Astrocyte of the cerebellum (primary cell): ENCODE measurements at places on chromosomes 7 and 10.

- no peak for DNase-seq
These were observed 147.0 kb downstream of the TCF7L2 start for GRCh38 chr10:113097036-113097435.

DNA sequence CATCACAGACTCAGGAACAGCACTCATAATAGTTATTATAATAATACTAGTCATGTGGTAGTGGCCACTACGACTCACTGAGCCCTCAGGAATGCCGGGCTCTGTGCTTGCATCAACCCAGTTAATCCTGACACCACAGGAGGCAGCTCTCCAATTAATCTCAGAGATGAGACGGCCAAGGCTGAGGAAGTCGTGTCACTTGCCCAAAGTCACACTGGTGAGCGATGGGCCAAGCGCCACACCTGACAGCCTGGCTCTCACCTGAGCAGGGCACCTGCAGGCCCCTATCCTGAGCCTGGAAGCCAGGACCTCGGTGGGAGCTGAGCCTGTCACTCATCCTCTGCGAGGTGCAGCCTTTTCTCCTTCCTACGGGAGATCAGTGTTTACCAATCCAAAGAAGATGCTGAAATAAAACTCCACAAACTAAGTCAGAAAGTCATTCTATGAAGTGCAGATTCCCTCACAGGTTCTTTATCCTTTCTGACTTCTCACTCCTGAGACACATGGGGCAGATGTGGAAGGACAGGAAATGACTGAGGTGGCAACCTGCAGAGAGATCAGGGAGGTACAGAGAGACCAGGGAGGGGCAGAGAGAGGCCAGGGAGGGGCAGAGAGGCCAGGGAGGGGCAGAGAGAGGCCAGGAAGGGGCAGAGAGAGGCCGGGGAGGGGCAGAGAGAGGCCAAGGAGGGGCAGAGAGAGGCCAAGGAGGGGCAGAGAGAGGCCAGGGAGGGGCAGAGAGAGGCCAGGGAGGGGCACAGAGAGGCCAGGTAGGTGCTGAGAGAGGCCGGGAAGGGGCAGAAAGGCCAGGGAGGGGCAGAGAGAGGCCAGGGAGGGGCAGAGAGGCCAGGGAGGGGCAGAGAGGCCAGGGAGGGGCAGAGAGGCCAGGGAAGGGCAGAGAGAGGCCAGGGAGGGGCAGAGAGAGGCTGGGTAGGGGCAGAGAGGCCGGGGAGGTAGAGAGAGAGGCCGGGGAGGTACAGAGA is 38.5 kb downstream of the VIPR2 start:
- DNase-seq: no peak

DNA sequence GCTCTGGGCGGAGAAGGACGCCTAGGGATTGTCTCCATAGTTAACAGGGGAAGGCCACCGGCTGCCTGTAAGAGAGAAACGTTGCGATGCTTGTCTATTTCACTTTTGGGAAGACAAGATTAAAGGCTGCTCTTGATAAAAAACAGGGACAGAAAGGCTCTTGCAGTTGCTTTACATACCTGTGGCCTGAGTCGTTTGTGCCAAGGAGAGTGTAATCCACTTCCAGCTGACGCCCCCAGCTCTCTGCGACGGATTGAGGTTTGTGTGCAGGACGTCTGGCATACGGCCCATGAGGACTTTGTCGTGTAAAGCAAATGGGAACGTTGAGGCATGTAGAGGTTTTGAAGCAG is 1.1 kb downstream of the MAP3K8 start:
- no peak for DNase-seq

GRCh38 chr7:50450590-50451032 is 461 bp upstream of the FIGNL1 start:
- DNase-seq: no peak

DNA sequence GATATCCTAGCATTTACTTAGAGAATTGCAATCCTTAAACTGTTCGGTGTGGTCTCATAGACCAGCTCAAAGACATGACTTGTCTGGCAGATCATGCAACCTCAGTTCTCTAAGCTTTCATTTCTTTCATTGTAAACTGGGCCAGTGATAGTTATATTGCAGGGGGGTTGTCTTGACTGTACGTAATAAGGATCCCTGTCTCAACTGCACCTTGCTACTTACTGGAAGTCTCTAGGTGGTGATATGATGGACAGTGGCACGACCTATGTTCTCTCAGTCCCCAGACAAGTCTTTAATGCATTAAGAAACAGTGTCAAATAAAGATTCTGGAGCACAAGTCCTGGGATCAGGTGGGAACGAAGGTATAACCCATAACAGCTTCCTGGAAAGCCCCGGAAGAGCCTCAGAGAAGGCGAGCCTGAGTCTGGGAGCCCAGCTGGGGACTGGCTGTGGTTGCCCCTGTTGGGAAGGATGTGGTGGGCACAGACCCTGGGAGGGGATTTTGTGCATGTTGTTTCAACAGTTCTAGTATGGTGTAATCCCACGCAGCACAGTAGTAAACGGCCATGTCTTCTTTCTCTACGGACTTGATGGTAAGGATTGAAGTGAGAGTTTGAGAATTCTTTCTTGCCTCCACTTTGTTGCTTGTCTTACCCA is 26.0 kb upstream of the TARP start:
- DNase-seq: no peak

- DNase-seq: no peak
These were observed 48.0 kb downstream of the NT5C2 start for GRCh38 chr10:103145046-103145445.

- DNase-seq: no peak
These were observed 169.6 kb downstream of the ELFN1 start for GRCh38 chr7:1839701-1840100.

DNA sequence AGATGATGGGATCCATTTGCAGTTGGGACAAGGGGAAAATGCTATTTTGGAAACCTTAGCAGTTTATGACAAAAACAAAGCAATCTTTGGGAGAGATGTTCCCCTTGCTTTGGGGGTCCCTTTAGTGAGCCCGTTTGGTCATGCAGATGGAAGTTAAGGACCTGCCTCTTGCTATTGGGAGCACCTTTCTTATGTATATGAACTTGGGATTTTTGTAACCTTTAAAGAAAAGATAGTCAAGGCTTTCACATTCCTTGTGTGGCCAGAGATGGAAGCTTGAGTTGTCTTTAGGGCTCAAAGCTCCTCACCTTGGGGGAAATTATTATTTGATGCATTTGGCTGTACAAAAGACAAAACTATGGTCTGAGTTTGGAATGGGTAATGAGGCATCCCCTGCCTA is 179.0 kb upstream of the PLPP4 start:
- no peak for DNase-seq

GRCh38 chr10:89973326-89973725 is 271.9 kb downstream of the KIF20B start:
- DNase-seq: no peak

GRCh38 chr10:43257347-43258210 is 9.3 kb downstream of the RASGEF1A start:
- DNase-seq: no peak

- no peak for DNase-seq
These were observed 235.2 kb downstream of the CELF2 start for GRCh38 chr10:11252887-11253286.

GRCh38 chr7:96041171-96041570 is 268.8 kb downstream of the DYNC1I1 start:
- no peak for DNase-seq

GRCh38 chr10:102120991-102121738 is 997 bp upstream of the LDB1 start:
- DNase-seq: no peak

- DNase-seq: no peak
These were observed 351.1 kb upstream of the KLF6 start for GRCh38 chr10:4136121-4136520.

DNA sequence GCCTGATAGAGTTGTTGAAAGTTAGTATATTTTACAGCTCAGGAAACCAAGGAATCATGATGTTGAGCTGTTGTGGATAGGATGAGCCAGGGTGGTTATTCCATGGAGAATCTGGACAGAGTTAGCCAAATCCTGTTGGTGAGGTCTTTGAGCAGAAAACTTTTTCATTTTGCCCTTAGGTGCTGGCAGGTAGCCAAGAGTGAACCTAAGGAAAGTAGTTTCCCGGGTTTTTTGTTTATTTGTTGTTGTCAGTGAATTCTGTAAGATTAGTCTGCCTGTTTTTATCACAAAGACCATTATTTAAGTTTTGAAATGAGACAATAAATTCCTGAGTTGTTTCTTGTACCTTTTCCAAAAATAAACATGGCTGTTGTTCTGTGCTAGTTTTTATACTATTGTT is 61.0 kb downstream of the GALNT11 start:
- DNase-seq: no peak

GRCh38 chr7:33591490-33591889 is 313.8 kb upstream of the BMPER start:
- no peak for DNase-seq

DNA sequence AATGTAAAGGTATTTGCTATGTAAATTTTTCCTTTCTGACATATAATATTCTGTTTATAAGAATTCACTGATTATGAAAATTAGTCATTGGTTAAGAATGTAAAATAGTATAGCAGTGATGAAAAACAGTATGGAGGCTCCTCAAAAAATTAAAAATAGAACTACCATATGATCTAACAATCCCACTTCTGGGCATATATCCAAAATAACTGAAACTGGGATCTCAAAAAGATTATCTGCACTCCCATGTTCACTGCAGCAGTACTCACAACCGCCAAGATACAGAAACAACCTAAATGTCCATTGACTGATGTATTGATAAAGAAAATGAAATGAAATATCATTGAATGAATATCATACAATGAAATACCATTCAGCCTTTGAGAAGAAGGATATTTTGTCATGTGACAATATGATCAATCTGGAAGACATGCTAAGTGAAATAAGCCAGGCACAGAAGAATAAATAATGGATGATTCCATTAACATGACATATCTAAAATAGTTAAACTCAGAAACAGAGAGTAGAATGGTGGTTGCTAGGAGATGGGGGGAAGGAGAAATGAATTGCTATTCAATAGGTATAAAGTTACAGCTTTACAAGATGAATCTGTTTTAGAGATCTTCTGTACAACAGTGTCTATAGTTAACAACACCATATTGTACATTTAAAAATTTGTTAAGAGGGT is 14.0 kb downstream of the C10orf88 start:
- peak; percentile 43 for DNase-seq

DNA sequence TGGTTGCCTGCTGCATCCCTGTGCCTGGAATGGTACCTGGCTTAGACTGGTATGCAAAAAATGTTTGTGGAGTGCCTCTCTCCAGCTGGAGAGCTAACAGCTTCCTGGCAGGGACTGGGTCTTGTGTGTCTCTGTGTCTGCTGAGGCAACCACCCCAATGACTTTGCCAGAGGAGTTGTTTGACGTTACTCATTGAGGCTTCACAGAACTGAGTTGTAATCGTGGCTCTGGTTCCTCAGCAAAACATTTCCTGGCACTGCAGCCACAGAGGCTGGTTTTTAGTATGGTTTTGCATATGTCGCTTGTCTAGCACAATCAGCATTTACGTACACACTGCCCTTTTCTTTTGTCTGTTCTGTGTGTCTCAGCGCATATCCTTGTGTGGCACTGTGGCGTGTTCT is 7.5 kb downstream of the ZNF282 start:
- no peak for DNase-seq

DNA sequence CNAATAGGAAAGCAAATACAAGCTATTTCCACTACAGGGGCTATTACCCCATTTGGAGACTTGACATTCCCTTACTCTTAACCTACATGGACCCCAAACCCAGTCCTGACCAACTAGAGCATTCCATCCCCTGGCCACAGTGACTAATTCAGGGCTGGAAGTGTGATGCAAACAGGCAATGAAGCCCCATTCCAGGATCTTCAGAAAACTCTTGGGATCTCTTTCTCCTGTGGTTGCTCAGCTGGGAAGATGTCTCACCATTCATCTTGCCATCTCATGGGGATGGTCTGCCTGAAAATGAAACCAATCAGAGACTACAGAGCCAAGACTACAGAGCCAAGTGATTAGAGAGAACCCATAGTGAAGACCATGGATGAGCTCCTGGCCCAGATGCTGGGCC is 206.2 kb downstream of the ZNF365 start:
- no peak for DNase-seq

DNA sequence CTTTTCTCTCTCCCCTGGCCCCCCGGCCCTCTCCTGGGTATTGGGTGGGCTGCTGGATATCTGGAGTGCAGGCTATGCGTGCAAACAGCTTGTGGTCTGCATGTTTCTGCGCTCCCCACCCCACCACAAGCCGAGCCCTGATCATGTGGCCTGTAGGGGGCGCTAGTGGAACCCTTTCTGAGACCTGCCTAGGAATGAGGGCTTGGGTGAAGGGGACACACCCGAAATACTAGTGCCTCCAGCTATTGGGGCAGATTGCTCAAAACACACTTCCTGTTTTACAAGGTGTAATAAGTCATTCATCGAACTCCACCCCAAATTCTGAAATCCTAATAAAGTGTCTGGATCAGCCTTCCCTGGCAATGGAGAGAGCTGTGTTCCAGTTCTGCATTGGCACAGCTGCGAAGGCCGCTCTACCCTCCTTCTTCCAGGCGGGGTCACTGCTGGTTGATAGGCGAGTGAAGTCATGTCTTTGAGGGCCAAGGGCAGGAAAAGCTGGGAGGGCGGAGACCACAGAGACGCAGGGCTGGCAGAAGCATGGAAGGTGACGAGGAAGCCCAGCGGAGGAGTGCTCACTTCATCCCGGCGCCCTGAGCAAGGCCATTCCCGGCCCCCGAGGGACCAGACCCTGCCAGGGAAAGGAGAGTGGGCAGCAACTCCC is 19.8 kb upstream of the PRRT4 start:
- DNase-seq: no peak

GRCh38 chr7:20238754-20239324 is 21.7 kb upstream of the MACC1 start:
- no peak for DNase-seq

GRCh38 chr10:103106539-103106938 is 86.5 kb downstream of the NT5C2 start:
- no peak for DNase-seq

DNA sequence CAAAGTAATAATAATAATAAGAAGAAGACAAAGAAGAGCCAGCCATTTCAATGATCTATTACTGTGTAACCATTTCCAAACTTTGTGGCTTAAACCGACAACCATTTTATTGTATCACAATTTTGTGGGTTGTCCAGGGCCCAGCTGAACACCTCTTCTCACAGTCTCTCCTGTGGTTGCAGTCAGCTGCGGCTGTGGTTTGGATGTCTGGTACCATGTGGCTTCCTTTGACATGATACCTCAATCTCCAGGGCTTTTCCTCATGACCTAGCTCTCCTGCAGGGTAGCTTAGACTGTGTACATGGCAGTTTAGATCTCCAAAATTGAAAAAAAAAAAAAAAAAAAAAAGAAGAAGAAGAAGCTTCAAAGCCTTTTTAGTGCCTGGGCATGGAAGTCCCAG is 72.6 kb upstream of the NFKB2 start:
- DNase-seq: peak; percentile 70

DNA sequence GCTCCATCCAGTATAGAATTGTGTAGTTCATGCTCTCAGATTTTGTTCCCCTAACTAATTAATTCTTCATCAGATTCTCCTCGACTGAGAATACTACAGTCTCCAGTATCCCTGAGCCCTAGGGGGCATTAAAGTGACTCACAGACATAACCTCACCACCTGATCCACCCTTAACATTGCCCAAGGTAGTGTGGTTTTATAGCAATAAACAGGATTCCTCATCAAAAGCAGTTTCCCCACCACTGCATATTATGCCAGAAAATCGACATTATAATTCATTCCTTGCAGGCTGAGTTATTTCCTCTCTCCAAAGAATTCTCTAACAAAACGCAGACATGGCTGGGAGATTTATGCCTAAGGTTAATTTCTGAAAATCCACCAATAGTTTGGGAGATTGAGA is 1402.5 kb upstream of the CELF2 start:
- peak; percentile 57 for DNase-seq

GRCh38 chr10:97838091-97838490 is 11.6 kb upstream of the GOLGA7B start:
- DNase-seq: no peak

GRCh38 chr10:88194041-88194887 is 330.8 kb downstream of the PTEN start:
- DNase-seq: no peak

GRCh38 chr7:44858161-44858560 is 10.3 kb upstream of the H2AZ2 start:
- no peak for DNase-seq
